ENCODE measurements at places on chromosomes 2 and 18. TPM values are rescaled to one million over a fixed set of nuclear protein-coding genes. Genes with fewer than 3 reads are reported as not detected.

- DNase-seq = peak; percentile 43
These were observed 29.8 kb upstream of the TAF1B start for GRCh38 chr2:9813312-9814128.

Gene INHBB
- not detected for polyA plus RNA-seq

DNA sequence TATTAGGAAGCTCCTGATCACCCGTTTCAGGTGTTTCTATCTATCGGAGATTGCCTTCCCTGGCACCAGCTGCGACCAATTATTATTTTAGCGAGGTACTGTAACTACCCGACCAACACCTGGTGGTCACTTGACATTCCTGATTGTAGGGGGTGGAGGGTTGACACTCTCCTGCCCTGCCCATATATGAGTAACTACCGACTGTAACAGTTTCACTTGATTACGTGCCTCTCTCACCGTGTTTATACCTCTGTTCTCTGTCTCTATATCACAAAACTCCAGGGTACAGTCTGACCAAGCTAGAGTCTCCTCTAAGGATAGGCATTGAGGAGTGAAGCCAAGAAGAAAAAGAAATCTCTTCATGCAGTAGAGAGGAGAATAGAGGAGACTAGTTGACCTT is 268.0 kb upstream of the LRATD1 start:
- no peak for DNase-seq

Gene DSG2
- polyA plus RNA-seq = not detected

DNA sequence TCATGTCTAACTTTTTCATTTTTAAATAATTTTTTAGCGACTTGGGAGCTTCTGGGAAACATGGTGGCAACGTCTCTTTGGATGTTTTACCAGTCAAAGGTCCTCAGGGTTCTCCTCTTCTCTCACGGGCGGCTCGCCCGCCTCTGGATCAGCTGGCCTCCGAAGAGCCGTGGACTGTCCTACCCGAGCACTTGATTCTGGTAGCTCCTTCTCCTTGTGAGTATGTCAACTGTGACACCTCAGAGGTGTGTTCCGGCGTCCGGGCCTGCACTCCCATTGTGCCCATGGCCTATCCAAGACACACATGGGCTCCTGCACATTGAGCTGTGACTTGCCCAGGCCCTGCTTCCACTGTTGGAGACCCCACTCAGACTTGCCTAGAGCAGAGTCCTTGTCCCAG is 104.3 kb downstream of the CEP192 start:
- no peak for DNase-seq

Gene CNDP1
- not detected for polyA plus RNA-seq

GRCh38 chr2:149399934-149400615 is 69.7 kb downstream of the LYPD6 start:
- no peak for DNase-seq

Gene FSHR
- polyA plus RNA-seq = not detected

DNA sequence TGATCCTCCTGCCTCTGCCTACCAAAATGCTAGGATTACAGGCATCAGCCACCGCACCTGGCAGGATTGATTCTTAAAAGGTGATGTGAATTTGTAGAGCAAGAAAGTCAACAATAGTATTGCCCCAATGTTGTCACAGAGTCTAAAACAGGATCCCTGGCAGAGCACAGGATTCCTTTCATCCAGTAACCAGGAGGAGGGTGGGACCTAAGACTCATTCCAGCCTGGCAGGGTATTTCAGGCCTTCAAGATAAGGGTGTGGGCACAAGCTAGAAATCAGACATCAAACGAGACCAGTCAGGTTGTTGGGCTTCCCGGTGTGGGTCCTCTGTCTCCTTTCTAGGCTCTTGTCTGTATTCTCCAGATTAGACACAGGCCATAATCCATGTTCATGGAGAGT is 511.4 kb downstream of the BCL11A start:
- DNase-seq = no peak

DNA sequence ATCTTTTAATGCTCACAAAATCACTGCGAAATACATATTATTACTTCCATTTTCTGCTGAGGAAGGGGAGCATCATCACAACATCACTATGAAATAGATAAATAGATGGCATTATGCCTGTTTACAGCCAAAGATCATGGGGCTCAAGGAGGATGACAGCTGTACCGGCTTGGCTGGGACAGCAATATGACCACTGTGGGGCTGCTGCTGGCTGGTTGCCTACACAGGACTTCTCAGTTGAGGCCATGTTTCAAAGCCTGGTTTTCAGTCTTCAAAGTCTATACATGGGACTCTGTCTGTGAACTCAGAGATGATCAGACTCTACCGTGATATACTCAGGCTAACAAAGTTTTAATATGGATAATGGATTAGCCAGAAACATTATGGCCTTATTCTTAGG is 58.7 kb downstream of the SPATS2L start:
- DNase-seq = no peak

DNA sequence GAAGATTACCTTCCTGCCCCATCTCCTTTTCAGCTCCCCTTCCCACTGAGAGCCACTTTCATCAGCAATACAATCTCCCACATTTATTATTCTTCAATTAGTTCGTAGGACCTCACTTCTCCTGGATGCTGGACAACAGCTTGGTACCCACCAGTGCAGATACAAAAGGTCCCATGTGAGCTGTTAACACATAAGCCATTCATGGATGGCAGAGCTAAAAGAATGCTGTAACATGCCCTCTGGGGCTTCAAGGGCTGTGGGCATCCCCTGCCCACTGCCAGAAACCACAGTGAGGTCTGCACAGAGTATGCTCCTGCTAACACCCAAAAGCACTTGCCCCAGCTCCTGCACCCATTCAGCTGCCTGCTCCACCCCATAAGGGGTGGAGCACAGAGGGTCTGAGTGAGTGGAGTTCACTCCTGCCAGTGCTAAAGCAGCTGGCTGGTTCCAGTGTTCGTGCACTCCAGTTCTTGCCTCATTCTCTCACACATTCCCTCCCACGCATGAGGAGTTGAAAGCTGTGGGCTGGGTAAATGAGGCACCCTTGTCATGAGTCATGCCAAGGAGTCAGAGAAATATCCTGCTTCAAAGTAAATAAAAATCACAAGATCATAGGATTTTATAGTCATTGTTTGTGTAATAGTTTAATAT is 305.9 kb upstream of the TMEFF2 start:
- no peak for DNase-seq

Data from CD4-positive, alpha-beta memory T cell (primary cell).